ENCODE measurements at places on chromosomes 7 and 10.

GRCh38 chr7:134865001-134865845 is 85.8 kb downstream of the CALD1 start:
- no peak for DNase-seq

DNA sequence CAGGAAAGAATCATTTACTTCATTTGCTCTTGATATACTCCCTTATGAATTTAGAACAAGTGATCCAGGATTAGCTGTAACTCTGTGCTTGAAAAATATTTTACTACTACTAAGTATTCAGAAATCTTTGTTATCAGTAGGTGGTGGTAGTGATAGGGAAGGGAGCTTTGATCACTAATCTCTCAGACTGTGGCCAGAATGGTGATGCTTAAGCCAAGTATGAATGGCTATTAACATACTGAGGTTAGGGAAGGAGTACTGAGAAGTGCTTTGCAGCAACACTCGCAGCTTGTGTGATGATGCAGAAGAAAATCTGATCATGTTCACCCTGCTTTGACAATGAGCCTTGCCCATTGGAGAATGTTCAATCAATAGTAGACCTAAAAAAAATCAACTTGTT is 29.3 kb downstream of the AP3M1 start:
- DNase-seq, result no peak

DNA sequence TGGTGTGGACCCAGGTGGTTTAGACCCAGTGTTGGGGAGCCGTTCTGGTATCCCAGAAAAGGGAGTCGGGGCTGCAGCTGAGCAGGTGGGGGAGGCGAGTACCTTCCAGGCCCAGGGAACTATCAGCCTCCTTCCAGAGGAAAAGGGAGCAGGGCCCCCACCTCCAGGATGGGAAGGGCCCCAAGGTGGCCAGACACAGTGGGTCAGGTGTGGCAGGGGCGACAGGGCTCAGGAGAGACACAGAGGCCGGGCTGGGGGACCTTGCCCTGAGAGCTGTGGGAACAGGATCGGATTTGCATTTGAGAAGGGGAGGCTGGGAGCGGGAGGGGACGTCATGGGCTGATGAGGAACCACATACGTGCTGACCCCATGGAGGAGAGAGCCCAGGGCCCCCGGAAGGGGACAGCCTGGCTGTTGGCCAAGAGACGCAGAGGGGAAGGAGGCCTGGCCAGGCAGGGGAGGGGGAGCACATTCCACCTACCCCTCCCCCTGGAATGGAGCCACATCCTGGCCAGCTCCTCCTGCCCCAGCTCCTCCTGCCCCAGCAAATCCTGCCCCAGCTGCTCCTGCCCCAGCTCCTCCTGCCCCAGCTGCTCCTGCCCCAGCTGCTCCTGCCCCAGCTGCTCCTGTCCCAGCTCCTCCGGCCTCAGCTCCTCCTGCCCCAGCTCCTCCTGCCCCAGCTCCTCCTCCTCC is 9.7 kb upstream of the TTYH3 start:
- no peak for DNase-seq

DNA sequence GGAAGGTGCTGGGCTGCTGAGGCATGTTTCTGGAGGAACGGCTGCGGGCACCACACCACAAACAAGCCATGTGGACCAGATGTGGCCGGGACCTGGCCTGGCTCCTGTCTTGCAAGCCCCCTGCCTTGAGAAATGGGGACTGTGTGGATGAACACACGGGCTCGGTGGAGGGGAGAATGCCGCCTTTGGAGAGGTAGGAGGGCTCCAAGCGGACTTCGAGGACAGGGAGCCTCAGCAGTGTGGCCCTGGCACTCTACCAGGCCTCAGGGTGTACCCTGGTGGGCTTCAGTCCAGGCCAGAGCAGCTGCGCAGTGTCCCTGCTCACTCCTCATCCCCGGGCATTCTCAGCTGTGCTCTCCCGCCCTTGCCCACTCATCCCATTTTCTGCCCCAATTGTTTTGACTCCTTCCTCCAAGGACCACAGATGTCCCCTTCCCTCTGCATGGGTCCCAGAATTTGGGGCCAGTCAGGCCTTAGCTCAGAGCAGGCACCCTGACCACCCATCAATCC is 31.5 kb downstream of the PWWP2B start:
- DNase-seq, result no peak

GRCh38 chr10:46555713-46556514 is 544 bp downstream of the GPRIN2 start:
- DNase-seq, result no peak

GRCh38 chr10:97498841-97499560 is at the start of gene UBTD1:
TSS of gene UBTD1 (plus strand) at chr10:97498924. CDS start at chr10:97499204, 280 bp downstream.
- peak; percentile 10 for DNase-seq

DNA sequence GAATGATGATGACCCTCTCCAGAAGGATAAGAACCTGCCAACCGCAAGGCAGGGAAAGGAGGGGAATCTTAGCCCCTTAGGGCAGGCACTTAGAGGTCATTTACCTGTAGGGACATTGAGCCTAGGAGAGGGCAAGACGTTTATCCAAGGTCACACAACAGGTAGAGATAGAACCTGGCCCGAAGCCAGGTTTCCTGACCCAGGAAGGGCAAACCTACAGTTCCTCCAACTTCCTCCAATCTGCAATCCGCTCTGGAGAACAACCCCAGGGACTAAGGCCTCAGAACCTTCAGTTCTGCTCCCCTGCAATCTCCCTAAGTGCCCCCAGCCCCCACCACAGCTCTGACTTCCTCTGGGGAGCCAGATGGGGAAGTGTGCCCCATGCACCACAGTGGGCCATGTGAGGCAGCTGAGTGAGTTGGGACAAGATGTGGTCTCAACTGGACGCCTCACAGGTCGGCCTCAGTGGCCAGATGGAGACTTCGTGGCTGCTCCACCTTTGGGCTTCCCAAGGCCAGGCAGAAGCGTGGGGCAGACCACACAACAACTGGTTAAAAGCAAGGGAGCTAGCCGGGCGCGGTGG is 1.4 kb upstream of the PSAP start:
- no peak for DNase-seq

DNA sequence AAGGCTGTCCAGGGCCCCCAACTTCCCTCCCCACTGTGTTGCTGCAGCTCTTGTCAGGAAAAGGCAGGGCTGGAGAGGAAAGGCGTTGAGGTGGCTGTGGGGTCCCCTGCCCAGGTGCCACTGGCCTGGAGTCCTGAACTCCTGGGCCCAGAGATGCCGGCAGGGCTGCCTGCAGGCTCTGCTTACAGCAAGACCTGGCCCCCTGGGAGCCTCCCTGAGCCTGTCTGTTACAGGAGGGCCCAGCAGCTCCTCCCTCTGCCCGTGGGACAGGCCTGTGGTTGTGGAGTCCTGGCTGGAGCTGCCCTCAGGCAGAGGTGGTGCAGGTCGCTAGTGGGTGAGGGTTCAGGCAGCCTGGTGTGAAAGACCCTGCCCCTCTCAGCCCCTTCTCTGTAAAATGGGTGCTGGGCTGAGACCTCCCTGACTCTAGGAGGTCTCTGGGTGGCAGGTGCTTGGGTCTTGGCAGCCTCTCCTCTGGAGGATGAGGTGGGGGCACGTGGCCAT is 9.9 kb downstream of the ANTXRL start:
- DNase-seq, result no peak

DNA sequence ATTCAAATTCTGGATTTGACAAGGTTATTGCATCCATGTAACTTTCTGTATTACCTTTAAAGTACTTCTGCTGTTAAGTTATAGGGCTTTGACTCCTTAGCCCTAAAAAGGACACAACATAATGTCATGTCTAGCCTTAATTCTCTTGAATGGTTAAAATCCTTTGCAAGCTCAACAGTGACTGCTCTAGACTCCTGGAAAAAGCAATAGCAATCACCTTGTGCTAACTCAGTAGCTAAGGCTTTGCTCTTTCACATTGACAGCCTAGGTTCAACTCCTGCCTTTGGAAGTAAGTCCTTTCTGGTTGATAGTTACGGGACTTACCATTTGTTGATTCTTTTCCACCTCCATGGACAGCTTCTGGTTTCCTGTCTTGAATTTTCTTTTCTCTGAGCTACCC is 16.1 kb upstream of the CREB3L2 start:
- no peak for DNase-seq

DNA sequence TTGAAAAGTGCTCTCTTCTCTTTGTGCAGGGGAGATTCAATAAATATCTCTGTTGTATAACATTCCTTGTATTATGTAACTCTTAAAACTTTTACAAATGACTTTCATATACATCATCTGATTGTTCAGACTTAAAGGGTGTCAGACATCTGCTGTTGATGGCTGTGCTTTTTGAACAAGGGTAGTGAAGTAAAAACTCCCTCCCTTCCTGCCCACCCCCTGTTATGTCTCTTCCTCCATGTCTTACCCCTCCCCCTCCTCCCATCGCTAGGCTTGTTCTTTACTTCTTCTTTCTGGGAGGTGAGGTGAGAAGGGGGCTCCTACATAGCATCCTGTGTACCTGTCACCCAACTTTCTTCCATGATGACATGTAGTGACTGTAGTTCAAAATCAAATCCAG is 23.4 kb upstream of the ABCB4 start:
- DNase-seq, result no peak

GRCh38 chr10:122052701-122053100 is 63.7 kb downstream of the TACC2 start:
- DNase-seq, result no peak

- DNase-seq, result no peak
These were observed 19.2 kb downstream of the KCP start for GRCh38 chr7:128891110-128891941.

GRCh38 chr7:156419782-156420181 is 220.8 kb upstream of the RNF32 start:
- DNase-seq, result no peak

DNA sequence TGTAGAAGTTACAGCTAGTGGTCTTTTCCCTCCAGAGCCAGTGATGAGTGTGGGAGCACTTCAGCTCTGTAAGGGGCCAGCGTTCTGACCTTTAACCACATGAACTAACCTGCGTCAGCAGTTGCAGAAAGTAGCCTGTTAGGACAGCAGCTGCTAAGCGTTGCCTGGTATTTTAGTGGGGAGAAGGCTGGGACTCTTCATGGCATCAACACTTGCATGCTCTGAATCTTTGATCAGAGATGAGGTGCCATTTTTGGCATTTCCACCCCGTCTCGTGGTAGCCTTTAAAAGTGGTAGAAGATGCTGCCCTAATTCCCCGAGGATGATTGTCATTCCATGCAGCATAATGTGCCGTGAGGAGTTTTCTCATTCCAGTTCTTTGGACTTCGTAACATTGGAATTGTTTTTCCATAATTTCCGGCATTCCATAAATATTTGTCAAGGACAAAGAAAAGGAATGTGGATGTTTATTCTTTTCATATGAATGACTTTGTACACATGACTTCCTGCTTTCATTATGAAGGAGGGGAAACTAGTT is 92.2 kb downstream of the AVL9 start:
- DNase-seq, result no peak

GRCh38 chr7:148142660-148143248 is 447.8 kb upstream of the C7orf33 start:
- DNase-seq, result no peak

- DNase-seq, result no peak
These were observed 107.5 kb upstream of the DNAJB12 start for GRCh38 chr10:72462261-72462660.

DNA sequence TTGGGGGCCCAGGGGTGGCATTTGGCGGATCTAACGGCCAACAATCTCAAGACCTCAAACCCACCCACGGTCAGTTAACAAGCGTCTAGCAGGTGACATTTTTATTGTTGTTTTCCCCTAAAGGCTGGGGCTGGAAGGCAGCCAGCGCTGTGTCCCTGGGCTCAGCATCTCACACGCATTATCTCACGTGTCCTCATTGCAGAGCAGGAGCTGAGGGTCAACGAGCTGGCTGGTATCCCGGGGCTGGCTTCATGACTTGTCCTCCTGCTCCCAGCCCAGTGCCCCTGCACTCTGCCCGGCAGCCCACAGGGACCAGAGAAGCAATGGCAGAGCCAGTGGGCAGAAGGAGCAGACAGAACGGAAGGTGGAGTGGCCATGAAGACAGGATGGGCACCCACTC is 54.4 kb upstream of the TMEM273 start:
- DNase-seq, result no peak

DNA sequence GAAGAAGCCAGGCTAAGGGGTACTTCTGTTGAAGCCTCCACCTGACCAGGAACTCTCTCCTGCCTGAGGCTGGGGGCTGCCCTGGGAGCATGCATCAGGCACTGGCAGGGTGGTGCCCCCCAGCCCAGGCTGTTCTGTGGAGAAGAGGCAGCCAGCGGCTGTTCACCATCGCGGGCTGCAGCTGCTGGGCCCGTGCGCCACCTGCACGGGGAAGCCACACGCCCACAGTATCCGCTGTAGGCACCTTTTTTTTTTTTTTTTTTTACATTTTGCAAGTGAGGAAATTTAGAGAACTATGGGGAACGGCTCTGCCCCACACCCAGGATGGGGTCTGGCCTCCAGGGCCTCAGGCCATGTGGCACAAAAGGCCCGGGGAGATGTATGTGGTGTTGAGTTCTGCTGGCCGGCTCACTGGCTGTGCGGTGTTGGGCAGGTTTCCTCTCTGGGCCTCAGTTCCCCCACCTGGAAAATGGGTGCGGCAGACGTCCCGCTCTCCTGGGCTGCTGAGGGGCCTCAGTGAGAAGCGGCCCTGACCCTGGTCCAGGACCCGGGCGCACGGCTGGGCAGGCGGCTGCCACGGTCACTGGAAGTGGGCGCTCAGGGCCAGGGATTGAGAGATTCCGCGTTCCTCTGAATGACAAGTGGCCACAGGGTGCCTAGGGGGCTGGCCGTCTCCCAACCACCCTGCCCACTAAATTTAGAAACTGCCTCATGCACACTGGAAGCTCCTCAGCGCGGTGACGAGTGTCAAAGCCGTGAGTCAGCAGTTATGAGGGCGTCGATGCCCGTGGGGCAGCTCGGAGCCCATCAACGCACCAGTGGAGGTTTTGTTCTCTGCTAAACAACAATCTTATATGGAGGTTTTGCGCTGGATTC is 8.8 kb upstream of the INTS1 start:
- no peak for DNase-seq

GRCh38 chr10:5817322-5818047 is 4.3 kb upstream of the GDI2 start:
- no peak for DNase-seq

DNA sequence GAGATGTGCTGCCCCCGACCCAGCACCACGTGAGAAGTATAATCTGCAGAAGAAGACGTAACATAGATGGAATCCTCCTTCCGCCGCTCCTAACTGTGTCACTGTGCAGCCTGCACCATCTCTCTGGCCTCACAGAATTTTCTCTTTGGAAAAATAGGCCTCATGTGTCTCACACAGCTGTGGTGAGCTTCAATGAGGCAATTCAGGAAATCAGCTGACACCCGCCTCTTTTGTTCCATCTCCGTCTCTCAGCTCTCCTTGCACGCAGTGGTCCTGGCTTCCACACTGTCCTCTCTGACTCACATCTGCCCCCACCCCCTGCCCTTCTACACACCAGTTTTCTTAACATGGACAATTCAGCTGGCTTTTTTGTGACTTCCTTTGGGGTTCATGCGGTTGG is 7.2 kb downstream of the C10orf90 start:
- DNase-seq, result no peak

All from stimulated activated CD8-positive, alpha-beta memory T cell treated with anti-CD3 and anti-CD28 coated beads, Interleukin-15, amount 100 ng/mL, for 4 hours (primary cell).